ENCODE measurements at places on chromosomes 11 and 22.

- no peak for DNase-seq
These were observed 20.9 kb upstream of the DRD2 start for GRCh38 chr11:113496026-113496651.

DNA sequence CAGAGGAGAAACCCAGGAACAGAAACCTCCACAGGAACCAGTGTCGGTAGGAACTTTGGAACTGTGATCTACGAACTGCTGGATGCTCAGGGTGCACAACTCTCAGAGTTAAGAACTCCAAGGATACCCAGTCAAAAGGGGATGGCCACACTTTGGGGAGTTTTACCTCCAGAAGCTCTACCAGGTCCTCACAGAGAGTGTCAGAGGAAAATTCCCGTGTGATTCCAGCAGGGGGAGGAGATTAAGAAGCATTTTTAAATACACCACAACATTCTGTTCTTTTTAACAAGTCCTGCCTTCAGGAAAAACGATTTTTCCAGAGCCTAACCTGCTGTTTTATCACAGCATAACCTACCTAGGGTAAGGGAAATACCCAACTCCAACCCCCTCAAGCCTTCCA is 104.0 kb downstream of the SOX6 start:
- DNase-seq, result peak; percentile 23

DNA sequence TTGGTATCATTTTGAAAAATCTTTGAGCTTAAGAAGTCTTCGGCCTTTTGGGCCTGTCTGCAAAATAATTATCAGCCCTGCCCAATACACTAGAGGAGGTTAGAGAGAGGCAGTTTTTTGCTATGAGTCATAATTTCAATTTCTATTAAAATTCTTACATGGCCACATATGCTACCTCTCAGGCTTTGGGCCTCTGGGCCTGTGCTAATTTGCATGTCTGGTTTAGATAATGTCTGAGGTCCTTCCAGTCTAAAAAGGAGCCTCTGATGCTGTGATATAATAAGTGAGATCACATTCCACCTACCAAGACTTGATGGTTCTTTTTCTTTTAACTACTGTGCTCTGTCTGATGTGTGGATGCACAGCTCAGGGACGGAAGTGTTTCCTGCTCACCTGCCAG is 70.8 kb downstream of the KCNJ1 start:
- peak; percentile 76 for DNase-seq

GRCh38 chr11:57735619-57736298 is 5.5 kb upstream of the SELENOH start:
- no peak for DNase-seq

GRCh38 chr22:30829901-30830550 is 135.4 kb downstream of the OSBP2 start:
- DNase-seq, result peak; percentile 98

DNA sequence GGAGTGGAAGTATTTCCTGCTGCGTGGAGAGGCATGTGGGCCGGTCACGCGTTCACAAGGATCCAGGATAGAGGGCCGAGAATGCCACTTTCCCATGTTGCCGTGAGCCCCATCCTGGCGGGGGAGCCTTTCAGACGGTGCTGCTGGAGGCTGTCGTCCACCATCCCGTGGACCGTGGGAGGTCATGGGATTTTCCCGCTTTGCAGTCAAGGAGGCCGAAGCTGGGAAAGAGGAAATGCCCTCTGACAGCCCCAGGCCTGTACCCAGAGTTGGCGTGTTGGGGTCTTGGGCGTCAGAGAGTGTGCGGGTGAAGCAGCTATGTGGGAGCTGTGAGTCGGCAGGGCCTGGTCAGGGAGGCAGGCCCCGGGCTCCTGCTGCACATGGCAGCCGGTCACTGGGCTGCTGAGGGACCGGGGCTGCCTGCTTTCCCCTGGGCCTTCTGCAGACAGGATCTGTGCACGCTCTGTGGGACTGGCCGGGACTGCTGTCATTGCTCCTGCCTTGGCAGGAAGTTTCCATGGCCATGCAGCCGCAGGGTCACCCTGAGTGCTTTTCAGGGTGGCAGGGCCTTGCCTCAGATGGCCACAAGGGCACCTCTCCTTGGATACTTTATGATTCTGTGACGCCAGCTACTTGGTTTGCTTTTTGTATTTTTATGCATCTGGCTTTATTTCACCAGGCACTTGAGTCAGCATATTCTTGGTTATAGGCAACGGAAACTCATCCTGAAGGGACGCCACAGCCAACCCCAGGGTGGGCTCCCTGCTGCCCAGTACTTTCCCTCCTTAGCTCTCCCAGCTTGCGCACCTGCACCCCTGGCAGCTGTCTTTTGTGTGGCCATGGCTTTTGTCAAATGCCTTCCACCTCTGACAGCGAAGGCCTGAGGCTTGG is 52.4 kb downstream of the AP2A2 start:
- no peak for DNase-seq

- DNase-seq, result no peak
These were observed 39.7 kb upstream of the SUSD2 start for GRCh38 chr22:24141586-24141985.

GRCh38 chr11:68667511-68668500 is 16.5 kb upstream of the GAL start:
- DNase-seq, result no peak

- no peak for DNase-seq
These were observed 175.2 kb downstream of the NELL1 start for GRCh38 chr11:20844630-20845029.

GRCh38 chr11:67272327-67273259 is 6.3 kb downstream of the GRK2 start:
- no peak for DNase-seq

Data from fibroblast of skin of back (primary cell).